Nephron progenitor cell (in vitro differentiated cells): ENCODE measurements at places on chromosomes 4 and X.

DNA sequence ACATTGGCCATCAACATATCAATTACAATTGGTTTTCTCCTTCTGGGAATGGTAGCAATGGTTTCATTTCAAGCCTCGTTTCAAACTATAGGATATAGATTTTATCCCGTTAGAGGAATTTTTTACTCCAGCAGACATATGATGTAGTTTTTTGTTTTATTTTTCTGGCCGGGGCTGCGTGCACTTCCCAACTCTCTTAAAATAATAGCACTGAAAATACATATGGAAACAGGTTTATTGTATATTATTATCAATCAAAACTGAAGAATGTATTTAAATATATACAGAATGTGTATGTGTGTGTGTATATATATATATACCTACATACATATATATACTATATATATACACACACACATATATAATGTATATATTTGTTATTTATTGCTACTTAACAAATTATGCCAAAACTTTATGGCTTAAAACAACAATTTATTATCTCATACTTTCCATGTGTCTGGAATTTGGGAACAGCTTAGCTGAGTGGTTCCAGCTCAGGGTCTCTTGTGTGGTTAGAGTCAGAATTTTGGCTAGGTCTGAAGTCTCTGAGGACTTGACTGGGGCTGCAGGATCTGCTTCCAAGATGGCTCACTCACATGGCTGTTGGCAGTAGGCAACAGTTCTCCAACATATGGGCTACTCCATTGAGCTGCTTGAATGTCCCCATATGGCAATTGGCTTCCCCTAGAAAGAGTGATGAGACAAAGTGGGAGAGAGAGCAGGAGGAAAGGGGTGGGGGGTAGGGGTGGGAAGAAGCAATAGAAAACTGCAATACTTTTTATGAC, 314.1 kb downstream of the PPP1R2C start:
- DNase-seq: no peak
- no peaks in the 10 kb centered on the region for H3K4me1 ChIP-seq
- no peak overlapping the region for H3K4me3 ChIP-seq
- H3K36me3 ChIP-seq: no peaks in the 10 kb centered on the region
- peaks cover 4% of the 10 kb centered on the region for H3K27me3 ChIP-seq
- no peak overlapping the region for H3K27ac ChIP-seq

DNA sequence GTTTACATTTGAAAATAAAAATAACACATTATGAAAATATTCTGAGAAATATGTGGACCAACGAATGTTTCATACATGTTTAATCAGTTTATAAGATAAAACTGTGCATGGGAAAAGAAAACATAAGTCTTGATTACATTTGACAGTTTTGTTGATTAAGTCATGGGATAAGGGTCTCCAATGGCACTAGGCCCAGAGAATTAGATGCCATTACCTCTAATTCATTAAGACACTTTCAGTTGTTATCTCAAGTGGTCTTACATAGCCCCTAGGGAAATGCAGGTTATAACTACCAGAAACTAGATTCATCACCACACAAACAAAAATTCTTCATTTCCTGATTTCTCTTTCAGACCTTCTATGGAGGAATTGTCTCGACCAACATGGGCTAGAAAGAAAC, 300.8 kb downstream of the PCDH7 start:
- no peaks in the 10 kb centered on the region for H3K36me3 ChIP-seq
- H3K27ac ChIP-seq: no peak overlapping the region
- H3K4me1 ChIP-seq: peaks cover 4% of the 10 kb centered on the region

GRCh38 chr4:169823685-169824084, 65.9 kb upstream of the HPF1 start:
- no peaks in the 10 kb centered on the region for H3K4me1 ChIP-seq
- H3K27ac ChIP-seq: no peak overlapping the region
- peak; percentile 70 for DNase-seq
- no peaks in the 10 kb centered on the region for H3K36me3 ChIP-seq
- no peak overlapping the region for H3K4me3 ChIP-seq
- H3K27me3 ChIP-seq: peaks cover 7% of the 10 kb centered on the region

DNA sequence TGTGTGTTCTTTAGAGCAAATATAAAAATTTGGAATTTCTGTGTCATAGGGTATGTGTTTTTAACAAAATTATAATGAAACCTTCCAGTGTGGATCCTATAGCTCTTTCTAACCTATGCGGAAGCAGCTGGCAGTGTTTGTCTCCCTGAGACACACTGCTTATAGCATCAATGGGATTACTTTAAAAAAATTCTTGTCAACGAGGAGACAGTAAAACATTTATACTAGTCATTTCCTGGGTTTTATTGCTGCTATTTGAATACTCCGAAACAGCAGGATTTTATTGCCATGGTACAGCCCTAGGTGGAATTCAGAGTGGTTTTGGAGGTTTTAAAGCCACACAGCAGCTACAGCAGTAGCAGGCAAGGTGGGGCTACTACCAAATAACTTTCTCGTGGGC, 145.1 kb upstream of the IL1RAPL2 start:
- no peak overlapping the region for H3K27ac ChIP-seq
- H3K4me1 ChIP-seq: peaks cover 1% of the 10 kb centered on the region
- no peak overlapping the region for H3K4me3 ChIP-seq
- no peak for DNase-seq

DNA sequence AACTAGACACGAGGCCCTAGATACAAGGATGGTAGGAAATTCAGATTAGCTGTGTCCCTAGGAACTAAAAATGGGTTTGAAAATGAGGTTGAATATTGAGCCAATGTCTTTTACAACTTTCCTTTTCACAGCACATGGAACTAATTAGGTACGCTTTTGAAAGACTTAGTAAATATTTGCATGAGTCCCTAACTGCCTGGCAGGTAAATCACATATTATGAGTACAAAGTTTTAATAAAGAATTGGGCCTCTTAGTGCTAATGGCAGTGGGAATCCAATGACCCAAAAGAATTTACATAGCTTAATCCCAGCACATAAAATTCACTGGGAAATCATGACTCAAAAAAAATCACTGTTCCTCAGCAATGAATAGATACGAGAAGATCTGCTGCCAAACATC, 16.8 kb downstream of the MUC7 start:
- no peak overlapping the region for H3K27ac ChIP-seq
- peaks cover 8% of the 10 kb centered on the region for H3K27me3 ChIP-seq
- no peak overlapping the region for H3K4me3 ChIP-seq
- no peaks in the 10 kb centered on the region for H3K36me3 ChIP-seq
- DNase-seq: no peak
- H3K4me1 ChIP-seq: peaks cover 8% of the 10 kb centered on the region

DNA sequence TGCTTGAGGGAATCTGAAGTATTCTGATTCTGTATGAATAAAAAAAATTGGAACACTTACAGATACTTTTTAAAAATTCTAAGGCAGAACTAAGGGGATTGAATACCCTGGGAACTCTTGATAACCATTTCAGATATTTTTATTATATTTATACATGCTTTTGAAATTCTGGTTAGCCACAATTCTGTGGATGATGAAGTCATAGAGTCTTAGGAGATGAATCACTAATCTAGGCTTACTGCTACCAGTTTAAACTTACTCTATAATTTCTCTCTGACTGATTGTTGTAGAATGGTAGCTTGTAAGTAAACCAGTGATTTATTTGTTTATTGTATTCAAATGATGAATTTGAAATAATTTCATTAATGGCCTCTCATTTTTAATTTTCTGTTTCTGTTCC, 11.4 kb upstream of the SLAIN2 start:
- no peak overlapping the region for H3K4me3 ChIP-seq
- H3K4me1 ChIP-seq: peaks cover 24% of the 10 kb centered on the region
- H3K27me3 ChIP-seq: peaks cover 9% of the 10 kb centered on the region
- no peak for DNase-seq
- no peak overlapping the region for H3K27ac ChIP-seq

GRCh38 chrX:47568656-47569295, 7.8 kb downstream of the ARAF start:
- no peak overlapping the region for H3K27ac ChIP-seq
- H3K4me3 ChIP-seq: no peak overlapping the region
- H3K27me3 ChIP-seq: no peaks in the 10 kb centered on the region
- H3K36me3 ChIP-seq: peaks cover 56% of the 10 kb centered on the region
- peak; percentile 24 for DNase-seq

GRCh38 chr4:108795733-108796132, 32.9 kb upstream of the ETNPPL start:
- H3K27me3 ChIP-seq: peaks cover 6% of the 10 kb centered on the region
- no peaks in the 10 kb centered on the region for H3K4me1 ChIP-seq

DNA sequence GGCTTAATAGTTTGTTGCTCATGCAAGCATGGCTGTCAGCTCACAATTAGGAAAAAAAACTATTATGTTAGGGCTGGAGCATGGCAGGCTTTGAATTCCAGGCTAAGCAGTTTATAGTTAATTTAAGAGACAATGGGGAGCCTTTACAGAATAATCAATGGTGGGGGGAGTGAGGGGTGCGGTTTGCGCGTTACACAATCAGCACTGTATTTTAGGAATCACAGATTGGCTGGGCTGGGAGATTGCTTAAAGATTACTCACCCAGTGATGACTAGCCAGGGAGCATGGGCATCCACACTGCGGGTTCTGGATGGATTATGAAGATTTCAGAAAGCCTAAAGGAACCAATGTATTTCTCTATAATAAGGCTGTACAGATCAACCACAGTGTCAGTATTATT, 186.6 kb downstream of the SOX3 start:
- no peak overlapping the region for H3K27ac ChIP-seq
- no peaks in the 10 kb centered on the region for H3K27me3 ChIP-seq

DNA sequence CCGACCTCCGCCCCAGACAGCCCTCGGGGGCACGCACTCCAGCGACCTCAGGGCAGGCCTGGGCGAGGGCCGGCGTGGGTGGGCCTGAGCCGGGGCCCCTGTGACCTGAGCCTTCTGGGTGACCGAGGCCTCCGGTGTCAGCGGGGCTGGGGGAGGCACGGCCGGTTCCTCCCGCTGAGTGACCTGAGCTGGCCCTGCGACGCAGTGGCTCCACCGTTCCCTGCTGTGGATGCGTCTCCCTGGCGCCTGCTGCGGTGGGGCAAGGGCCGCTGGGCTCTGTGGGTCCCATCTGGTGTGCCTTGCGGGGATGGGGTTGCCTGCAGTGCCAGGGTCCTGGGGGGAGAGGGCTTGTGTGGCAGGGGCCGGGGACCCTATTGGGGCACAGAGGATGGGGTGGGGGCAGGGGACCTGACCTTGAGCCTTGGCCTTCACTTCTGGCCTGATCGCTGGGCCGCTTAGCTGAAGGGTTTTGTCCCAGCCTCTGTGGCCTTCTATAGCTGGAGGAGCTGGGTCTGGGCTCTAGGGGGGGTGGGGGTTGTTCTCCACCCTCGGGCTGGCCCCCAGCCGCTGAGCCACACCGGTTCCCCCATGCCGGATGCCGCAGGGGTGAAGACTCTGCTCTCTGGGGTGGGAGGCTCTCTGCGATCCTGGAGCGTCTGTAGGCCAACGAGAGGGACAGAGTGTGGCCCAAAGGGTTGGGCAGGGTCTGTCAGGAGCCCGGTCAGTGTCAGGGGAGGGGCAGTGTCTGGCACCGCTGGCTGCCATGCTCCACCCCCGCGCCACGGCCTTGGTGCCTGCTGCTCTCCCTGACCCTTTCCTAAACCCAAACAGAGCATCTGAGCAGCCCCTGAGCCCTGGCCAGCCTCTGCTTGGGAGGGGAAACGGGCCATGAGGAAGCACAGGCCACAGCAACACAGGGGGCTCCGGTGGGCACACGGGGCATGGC, 2.3 kb downstream of the NAT8L start:
- no peaks in the 10 kb centered on the region for H3K4me1 ChIP-seq
- H3K27me3 ChIP-seq: peaks cover 37% of the 10 kb centered on the region
- peak; percentile 52 for DNase-seq
- no peak overlapping the region for H3K4me3 ChIP-seq
- H3K27ac ChIP-seq: no peak overlapping the region

DNA sequence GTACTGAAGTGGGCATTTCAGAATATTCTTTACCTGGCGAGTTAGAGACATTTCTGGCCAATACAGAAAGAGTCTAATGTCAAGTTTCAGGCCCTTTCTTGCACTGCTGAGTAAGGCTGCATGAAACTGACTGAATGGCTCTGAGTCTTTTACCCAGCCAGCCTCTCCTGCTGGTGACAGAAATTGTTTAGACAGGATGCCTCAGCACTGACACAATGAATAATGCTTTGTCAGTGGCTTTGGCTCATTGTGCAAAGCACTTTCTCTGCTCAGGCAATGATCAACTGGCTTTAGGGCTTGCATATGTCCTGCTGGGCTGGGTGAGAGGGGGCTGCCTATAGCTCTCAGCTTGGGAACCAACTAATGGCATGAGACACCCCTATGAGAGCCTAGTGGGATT, 45.5 kb downstream of the CLNK start:
- H3K27ac ChIP-seq: no peak overlapping the region
- peaks cover 9% of the 10 kb centered on the region for H3K27me3 ChIP-seq

DNA sequence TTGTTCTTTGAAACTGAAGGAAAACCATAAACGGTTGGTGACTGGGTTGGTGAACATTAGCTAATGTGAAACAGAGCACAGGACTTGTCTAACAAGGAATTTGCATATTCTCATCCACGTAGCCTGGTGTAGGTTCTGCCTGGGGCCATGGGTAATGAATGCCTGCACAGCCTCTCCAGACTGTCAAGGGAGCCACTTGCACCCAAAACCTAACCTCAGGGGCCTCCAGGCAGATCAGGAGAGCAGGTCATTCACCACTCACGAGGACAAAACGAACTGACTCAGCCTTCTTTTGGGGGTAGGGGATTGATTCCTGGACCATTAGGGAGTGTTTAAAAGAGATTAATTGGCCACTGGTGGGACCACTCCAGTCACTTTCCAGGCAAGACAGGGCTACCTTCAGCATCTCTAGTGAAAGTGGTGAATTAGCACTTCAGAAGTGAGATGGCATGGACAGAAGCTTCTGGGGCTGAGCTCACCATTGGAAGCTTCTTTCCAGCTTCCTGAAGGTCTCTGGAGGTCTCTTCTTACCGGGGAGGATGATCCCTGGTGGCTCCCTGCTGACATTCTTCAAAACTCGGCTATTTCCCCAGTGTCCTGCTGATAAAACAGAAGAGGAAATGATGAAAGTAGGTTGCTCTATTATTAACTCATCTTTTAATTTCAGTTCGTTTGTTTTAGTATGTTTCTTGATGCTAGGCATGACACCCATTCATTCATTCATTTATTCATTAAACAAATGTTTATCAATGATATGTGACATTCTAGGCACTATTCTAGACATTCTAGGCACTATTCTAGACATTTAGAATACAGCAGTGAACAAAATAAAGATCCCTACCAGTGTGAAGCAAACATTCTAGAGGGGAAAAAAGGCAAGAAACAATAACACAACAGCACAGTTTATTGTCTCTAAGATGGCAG, 104.5 kb upstream of the LNX1 start:
- H3K4me3 ChIP-seq: no peak overlapping the region
- H3K27me3 ChIP-seq: peaks cover 1% of the 10 kb centered on the region
- H3K4me1 ChIP-seq: peaks cover 14% of the 10 kb centered on the region
- no peak for DNase-seq
- no peak overlapping the region for H3K27ac ChIP-seq

GRCh38 chr4:4575284-4576211, 33.7 kb upstream of the STX18 start:
- peak overlapping the region; percentile 84 for H3K4me3 ChIP-seq
- peaks cover 45% of the 10 kb centered on the region for H3K36me3 ChIP-seq
- H3K27ac ChIP-seq: peak overlapping the region; percentile 98
- H3K27me3 ChIP-seq: peaks cover 6% of the 10 kb centered on the region
